ENCODE measurements at places on chromosomes 1 and 21. TPM values are rescaled to one million over a fixed set of nuclear protein-coding genes. Genes with fewer than 3 reads are reported as not detected.

Gene SPATA21
- not detected for total RNA-seq

Gene CTH
- total RNA-seq, result 7.8 TPM

Gene S100A14
- 8.8 TPM for total RNA-seq

Gene TEX38
- total RNA-seq, result not detected

Gene C1orf94
- total RNA-seq, result not detected

Gene MYOG
- total RNA-seq, result not detected

Gene BRDT
- not detected for total RNA-seq

Gene OLFML2B
- total RNA-seq, result 56.0 TPM

Gene CLEC20A
- not detected for total RNA-seq

Gene UBR4
- total RNA-seq, result 262 TPM

Gene LAPTM5
- total RNA-seq, result 4.6 TPM

Gene NOS1AP
- total RNA-seq, result 8.8 TPM

Gene FMOD
- total RNA-seq, result 36.2 TPM

Gene OLIG1
- not detected for total RNA-seq

Gene OXCT2
- total RNA-seq, result not detected

Gene APCS
- total RNA-seq, result not detected

Gene CRYAA
- total RNA-seq, result not detected

Gene LRRN2
- total RNA-seq, result 2.3 TPM

Gene KCNJ9
- total RNA-seq, result not detected

Gene SH2D1B
- not detected for total RNA-seq
